ENCODE measurements at places on chromosomes 7 and 10. TPM values are rescaled to one million over a fixed set of nuclear protein-coding genes. Genes with fewer than 3 reads are reported as not detected.

DNA sequence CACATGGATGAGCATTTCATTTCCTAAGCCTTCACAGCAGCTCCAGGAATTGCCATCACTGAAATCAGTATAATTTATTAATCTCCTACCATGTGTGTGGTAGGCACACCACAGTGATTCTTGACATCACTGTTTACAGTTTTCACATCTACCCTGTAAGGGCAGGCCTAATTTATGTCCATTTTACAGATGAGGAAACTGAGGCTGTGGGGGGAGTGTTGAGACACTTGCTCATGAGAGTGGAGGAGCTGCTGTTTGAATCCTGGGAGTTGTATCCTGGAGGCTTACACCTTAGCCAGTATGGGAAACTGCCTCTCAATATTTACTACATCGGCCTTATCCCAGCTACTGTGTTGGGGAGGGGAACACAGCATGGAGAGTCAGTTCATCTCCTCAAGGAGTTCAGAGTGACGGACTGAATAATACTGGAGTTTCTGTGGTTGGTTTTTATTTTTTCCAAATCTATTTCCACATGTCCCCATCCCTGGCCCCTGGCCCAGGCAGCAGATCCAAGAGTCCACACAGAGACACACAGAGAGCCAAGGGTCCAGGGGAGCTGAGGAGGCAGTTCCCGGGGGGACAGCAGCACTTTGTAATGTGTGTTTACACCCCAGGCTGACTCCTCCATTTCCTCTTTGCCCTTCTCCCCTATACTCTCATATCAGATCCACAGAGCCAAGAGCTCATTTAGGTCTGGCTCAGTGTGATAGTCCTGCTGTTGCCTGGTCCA lies 13.2 kb downstream of the UBTD1 start:
- DNase-seq: no peak

GRCh38 chr7:143408252-143408685 lies 387 bp downstream of the EPHA1 start:
- DNase-seq: no peak

Gene ARMC3
- total RNA-seq: 2.6 TPM

Gene ATP6V0A4
- 0.76 TPM for total RNA-seq

Gene UCN3
- not detected for total RNA-seq

DNA sequence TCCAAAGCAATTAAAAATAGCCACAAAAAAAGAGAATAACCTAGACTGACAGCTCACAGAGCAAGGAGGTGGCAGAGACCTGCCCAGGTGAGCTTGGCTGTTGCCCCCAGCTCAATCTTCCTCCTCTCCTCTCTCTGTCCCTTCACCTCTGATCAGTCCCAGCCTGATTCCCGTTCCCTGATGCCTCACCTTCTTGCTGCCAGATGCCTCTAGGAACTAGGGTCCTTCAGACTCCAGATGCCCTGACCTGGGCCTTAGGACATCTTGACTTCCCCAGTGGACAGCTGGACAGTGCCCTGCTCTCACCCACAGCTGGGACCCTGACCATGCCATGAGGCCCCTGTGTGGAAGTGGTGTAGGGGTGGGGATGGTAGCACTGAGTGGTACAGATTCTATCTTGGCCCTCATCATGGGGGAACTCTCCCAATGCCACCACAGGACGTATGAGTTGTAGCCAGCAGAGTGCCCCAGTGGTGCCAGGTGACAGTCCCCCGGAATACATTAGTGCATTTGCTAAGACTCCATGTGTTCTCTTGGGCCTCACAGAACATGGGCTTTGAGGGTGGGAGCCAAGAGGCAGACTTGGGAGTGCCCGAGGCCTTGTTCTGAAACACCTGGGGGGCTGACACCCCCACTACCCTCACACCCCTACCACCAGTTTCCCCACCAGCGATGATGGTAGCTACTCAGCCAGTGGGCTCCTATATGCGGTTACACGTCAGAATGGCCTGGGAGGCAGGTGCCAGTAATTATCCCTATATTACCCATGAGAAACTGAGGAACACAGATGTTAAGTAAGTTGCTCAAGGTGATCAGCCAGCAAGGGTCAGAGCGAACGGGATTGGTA lies 2.0 kb downstream of the DEPP1 start:
- DNase-seq: no peak

Gene ITPRID1
- total RNA-seq: 0.30 TPM

- no peak for DNase-seq
These were observed 42.8 kb downstream of the GRB10 start for GRCh38 chr7:50739744-50740435.

DNA sequence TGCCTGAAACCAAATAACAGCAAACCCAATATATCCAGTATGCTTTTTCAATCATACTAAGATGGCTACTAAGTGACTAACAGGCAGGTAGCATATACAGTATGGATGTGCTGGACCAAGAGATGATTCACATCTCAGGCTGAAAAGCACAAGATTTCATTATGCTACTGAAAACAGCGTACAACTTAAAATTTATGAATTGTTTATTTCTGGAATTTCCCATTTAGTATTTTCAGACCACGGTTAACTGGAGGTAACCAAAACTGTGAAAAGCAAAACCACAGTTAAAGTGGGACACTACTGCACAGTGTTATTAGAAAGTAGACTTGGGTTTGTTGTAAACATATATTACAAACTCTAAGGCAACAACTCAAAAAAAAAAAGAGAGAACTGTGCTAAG lies 91.5 kb downstream of the KMT2C start:
- DNase-seq: no peak

GRCh38 chr7:34759477-34760125 lies 101.6 kb downstream of the NPSR1 start:
- DNase-seq: no peak

Gene IFIT2
- total RNA-seq: 7.8 TPM

Gene PRXL2A
- 39.5 TPM for total RNA-seq

DNA sequence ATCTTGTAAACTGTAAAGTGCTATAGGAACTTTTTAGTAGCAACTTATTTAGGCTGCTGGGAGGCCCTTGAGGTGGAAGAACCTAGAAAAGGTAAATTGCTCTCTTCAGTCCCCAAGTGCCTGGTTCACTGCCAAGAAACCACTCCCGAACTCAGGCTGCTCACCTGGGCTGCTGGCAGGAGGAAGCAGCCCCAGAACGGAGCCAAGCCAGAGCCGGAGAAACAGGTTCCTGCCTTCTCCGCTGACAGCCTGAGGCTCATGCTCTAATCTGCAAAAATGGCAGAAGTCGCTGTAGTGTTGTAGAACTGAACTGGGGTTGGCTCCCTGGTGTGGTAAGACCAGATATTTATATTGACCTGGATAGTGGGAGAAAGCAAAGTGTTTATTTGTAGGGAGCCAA lies 136.0 kb downstream of the CUL2 start:
- peak; percentile 87 for DNase-seq

DNA sequence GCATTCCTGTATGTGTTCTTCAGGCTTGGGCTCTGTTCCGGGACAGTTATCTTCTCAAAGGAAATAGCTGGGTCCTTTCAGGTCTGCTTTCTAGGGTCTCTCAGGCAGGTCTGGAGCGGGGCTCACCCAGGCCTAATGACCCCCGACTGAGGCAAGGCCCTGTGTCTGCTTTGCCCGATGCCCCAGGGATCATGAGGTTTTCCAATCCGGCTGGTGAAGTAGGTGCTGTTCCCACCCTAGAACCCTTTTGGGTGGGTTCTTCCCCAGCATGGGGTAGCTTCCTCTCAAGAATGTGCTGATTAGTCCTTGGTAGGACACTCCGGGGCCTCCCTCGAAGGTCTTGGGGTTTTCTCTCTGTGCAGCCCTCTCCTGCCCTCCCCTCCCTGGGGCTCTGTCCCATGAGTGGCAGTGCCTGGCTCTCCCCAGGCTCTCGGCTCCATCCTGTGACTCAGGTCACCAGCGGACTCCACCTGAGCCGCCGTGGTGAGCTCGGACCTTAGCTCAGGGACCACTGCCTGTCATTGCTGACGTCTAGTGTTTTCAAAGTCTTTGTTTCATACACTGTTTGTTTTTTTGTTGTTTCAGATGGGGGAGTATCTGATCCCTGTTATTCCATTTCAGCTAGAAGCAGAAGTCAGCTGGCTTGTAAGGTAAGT lies 71.0 kb upstream of the NKX6-2 start:
- DNase-seq: peak; percentile 18

- no peak for DNase-seq
These were observed 8.7 kb upstream of the CALHM1 start for GRCh38 chr10:103467406-103467805.

DNA sequence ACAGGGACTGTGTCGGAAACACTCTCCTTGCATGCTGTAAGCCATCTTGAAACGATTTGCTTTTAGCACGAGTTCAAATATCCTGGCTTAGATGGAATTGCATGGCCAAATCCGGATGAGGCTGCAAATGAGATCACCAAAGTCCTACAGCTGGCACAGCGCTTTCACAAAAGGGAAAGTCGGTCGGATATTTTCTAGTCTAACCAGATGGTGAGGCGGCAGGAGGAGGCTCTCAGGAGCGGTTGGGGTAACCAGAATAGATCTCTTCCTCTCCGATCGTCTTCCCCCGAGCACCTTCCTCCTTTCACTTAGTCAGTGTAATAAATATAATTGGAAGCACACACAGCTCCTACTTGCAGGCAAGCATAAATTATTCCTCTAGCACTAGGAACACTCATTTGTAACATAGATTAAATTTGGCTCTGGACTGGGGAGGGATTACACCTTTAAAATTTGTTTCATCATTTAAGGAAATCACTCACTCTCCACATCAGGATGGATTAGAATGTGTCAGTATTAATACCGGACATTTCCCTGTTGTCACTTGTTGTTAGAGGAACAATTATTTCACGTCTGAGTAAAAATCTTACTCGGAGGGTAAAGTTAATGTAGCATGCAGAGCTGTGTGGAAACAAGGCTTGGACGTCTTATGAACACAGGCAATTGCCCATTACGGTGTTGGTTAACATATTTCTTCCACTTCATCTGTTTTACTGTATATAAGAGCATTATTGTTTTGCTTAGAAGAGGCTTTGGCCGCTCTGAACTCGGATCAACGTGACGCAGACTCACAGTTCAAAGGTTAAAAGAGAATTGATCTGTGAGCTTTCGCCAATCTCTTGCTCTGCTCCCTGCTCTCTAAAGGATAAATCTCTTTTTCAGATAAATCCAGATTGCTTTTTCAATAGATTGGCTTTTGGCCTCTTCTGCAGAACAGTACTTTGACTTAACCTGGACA lies 857.9 kb downstream of the TYW1 start:
- DNase-seq: no peak

DNA sequence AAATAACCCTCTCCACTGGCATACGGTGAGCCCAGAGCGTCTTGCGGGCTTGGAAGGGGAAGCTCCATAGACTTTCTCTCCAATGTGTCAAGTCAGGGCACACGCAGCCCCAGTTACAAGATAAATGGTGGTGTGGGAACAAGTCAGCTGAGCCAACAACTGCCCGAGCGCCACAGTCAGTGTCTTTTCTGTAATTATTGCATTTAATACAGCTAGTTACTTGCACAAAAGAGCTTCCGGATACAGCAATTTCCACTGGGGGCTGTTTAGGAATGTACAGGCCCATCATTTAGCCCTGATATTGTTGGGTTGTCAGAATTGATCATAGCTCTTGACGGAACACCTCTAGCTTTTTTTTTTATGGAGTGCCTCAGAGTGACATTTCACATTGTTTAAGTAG lies 193.5 kb upstream of the SP8 start:
- DNase-seq: no peak

DNA sequence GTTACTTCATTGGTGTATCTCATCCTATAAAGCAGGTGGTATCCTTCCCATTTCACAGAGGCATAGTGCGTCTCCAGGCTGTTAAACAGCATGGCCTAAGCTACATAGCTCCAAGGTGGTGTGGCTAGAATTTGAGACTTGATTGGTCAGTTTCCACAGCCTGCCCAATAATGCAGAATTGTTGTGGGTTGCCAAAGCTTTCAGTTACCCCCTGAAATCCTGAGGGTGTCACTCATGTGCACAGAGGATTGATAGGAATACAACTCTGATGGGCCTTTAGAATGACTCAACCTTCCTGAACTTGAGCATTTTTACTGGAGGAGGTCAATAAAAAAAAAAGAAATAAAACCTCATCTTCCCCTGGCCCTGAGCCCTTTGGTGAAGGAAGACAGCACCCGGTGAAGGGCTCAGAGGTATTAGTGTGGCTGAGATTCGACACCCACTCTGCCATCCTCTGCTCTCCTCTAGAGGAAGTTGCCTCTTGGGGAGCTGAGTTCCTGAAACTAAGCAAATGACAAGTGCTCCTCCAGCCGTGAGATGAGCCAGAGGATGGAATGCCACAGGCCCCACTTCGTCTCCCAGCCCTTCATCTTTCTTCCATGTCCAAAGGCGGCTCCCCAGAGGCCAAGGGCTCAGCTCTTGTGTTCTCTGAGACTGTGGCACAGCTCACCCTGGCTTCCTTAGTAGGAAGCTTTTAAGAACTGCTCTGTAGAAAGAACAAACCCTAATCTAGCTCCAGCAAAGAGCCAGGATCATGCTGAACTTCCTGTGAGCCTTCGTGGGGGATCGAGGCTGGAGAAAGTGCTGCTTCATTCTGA lies 1.0 kb downstream of the ACSL5 start:
- DNase-seq: peak; percentile 57

GRCh38 chr7:24601600-24601999 lies 28.3 kb downstream of the PALS2 start:
- DNase-seq: no peak

Gene TMEM26
- total RNA-seq: not detected

- no peak for DNase-seq
These were observed 234.4 kb downstream of the TEX36 start for GRCh38 chr10:125448596-125448995.

- no peak for DNase-seq
These were observed 103.5 kb downstream of the ELAPOR2 start for GRCh38 chr7:86955895-86956503.

DNA sequence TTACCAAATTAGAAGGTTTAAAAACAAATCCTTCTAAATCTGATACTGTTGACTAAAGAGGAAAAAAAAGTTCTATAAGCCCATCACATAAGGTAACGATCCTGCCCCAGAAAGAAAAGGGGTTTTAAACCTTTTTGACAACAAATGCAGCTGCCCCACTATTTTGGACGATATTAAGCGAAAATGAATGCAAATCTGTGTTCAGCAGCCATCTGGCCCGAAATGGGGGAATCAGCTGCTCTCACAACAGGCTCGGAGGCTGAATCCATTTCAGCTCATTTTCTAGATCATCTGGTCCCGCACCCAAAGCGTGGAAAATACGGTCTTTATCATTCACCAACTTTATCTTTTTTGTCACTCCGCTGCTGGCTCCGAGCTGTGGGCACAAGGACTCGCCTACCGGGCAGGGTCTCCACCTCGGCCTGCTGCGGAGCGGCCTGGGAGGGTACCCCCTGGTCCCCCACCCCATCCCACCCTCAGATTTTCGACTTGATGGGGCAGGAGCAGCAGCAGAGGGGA lies 2.4 kb upstream of the EBF3 start:
- DNase-seq: no peak

Data from upper lobe of left lung (tissue), 6 donors.